ENCODE measurements at places on chromosomes 2 and 18.

- DNase-seq = no peak
These were observed 103.1 kb downstream of the SNTG2 start for GRCh38 chr2:1053786-1054185.

- no peak for DNase-seq
These were observed 17.4 kb downstream of the RUFY4 start for GRCh38 chr2:218086478-218086877.

DNA sequence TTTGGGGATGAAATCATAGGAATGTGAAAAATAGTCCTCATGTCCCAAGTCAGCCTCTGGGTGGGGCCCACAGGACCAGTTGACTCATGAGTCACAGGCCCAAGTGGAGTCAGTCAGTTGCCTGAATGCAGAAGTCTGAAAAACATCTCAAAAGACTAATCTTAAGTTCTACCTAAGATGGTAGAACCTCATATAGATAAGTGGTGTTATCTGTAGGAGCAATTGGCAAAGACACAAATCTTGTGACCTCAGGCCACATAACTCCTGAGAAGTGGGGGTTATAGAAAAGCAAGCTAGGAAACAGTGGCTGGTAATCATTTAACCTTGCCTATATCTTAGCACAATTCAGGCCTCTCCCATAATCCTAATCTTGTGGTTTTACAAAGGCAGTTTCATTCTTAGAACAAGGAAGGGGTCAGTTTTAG, 257.1 kb upstream of the SPOPL start:
- no peak for DNase-seq

GRCh38 chr18:56109757-56110156, 521.8 kb upstream of the TCF4 start:
- DNase-seq = no peak

DNA sequence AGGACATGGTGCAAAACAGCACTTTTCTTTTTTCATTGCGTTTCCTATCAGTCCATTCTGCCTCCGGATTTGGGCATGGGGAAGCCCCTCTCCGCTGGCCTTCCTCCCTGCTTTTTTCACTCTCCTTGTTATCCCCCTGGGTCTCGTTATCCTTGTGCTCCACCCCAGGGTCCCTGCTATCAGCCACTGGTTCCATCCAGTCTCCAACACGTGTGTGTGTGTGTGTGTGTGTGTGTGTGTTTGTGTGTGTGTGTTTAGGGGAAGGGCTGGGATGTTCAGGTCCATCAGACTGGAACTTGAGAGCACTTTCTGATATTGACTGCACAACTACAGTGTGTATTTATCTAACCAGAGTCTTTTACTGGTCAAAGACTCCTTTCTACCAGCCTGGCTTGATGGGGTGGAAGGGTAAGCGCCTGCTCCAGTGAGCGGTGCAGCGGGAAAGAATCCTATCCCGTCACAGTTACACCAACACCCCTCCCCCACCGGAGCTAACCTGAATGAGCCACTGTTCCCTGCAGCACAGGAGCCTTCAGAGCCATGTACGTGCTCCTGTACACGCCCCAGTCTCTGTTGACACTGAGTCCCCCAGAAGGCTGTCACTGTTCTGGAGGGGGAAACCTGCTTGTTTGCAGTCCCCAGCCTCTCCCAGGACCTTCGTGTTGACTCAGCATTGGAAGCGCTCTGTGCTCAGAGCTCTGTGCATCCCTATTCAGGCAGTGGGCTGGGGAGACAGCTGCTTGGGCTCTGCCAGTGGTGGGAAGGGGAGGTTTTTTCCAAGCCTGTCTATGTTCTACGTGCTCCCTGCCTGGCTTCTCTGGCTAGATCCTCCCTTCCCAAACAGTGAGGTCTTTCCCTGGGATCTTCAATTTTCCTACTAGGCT, 4.6 kb downstream of the INHA start:
- DNase-seq = no peak

GRCh38 chr2:180705122-180705521, 275.3 kb upstream of the UBE2E3 start:
- DNase-seq = no peak

- no peak for DNase-seq
These were observed 208.2 kb upstream of the EPHA4 start for GRCh38 chr2:221780281-221780688.

GRCh38 chr2:9975328-9975727, 23.8 kb downstream of the GRHL1 start:
- DNase-seq = no peak

GRCh38 chr18:30596635-30597034, 445.9 kb downstream of the DSC3 start:
- DNase-seq = no peak

- DNase-seq = no peak
These were observed 596.2 kb downstream of the ARHGAP15 start for GRCh38 chr2:143725400-143725799.

DNA sequence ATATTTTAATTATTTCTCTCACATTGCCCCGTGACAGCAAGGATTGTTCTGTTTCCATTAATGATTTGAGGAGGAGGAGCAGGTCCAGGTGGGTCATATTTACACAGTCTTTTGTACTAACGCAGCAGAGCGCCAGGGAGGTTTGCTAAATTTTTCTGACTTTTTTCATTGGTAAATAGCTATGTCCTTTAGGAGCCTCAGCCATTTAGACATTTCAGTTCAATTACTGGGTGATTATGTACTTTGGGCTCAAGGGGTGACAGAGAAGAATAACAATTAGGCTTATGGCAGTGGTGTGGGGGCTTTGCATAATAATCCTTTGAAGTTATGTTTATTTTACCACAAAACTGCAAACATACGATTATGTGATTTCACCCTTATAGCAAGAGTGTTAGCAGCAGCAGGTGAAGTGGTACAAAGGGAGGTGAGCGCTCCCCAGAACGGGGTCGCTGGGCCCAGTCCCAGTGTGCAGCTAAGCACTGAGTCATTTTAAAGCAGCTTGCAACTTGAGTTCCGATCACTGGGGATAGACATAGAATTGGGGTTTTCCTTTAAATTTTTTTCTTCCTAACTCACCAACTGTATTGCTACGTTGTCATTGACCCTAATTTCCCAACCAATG, 80.3 kb downstream of the TSHZ1 start:
- DNase-seq = no peak

DNA sequence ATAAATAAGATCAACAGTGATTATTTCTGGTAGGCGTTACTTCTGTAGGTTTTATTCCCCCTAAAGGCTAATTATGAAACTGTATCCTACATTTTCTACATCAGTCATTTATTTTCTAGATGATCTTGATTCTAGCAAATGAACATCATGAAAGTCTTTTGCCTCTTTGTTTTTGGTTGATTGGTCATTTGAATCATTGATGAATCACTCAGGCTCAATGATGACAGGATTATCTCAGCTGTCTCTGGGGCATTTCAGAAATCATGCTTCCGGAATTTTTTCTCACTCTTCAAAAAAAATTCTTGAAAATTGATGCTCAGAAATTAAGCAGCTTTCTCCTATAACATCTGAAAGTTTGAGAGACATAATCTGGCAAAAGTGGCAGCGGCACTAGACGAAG, 298.9 kb upstream of the TCF4 start:
- no peak for DNase-seq

- DNase-seq = no peak
These were observed 56.3 kb upstream of the CHAC2 start for GRCh38 chr2:53711271-53711780.

DNA sequence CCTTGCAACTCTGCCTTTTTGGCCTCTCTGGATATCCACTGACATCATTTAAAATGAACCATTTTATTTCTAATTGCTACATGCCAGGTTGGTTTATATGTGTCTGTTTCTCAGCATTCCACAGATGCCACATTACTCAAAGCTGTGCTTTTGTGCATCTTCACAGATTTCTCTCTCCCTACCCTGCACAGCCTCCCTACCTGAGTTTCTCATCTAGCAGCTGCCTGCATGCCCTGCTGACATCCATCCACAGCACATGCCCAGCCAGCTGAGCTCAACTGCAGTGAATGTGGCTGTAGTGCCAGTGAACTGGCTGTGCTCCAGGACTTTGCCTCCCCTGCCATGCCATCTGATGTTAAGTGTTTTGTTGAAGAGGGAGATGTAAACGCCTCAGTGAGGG, 44.5 kb downstream of the PKP4 start:
- no peak for DNase-seq

DNA sequence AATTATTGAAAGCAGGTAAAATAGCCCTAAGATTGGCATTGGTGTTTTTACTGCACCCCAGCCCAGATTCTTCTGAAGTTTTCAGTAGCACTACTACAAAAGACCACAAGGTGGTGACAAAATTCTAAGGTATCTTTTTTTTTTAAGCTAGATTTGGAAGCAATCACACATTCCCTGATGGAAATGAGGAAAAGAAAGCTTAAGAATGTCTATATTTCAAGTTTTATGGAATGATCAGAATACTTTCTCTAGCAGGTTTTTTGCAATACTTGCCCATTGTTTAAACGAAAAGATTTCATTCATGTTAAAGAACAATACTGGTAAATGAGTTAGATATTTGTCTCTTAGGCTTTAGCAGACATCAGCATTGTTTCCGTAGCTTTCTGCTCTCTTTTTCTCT, 32.1 kb upstream of the ZNF638 start:
- DNase-seq = no peak

DNA sequence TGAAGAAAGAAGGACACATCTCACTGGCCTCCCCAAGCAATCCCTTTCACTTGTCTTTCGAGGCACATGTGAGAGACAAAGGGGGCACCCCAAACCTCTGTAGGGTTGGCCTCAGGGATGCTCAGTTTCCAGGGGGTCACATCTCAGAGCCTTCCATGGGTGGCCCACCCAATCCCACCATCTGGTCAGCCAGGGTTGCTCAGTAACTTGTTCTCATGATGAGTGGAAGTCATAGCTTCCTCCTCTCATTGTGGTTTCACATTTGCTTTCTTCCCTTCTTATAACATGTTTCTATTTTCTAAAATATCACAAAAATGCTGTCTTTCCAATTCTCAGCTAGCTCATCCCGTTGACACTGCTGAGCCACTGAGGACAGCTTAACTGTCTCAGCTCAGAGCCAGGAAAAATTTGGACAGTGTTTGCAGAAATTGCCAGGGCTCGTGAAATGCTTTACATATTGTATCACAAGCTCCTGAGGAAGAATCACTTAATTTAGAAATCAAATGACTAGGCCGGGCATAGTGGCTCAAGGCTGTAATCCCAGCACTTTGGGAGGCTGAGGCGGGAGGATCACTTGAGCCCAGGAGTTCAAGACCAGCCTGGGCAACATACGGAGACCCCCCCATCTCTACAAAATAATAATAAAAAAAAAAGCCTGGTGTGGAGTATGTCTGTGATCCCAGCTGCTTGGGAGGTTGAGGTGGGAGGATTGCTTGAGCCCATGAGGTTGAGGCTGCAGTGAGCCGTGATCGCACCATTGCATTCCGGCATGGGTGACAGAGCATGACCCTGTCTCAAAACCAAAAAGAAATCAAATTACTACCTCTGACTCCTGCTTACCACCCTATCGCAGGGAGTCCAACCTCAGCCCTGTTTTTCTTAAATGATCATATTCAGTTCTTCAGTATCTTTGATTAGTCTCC, 129.3 kb downstream of the PRKCE start:
- DNase-seq = no peak

GRCh38 chr2:196293751-196294515, 122.6 kb upstream of the STK17B start:
- DNase-seq = no peak

DNA sequence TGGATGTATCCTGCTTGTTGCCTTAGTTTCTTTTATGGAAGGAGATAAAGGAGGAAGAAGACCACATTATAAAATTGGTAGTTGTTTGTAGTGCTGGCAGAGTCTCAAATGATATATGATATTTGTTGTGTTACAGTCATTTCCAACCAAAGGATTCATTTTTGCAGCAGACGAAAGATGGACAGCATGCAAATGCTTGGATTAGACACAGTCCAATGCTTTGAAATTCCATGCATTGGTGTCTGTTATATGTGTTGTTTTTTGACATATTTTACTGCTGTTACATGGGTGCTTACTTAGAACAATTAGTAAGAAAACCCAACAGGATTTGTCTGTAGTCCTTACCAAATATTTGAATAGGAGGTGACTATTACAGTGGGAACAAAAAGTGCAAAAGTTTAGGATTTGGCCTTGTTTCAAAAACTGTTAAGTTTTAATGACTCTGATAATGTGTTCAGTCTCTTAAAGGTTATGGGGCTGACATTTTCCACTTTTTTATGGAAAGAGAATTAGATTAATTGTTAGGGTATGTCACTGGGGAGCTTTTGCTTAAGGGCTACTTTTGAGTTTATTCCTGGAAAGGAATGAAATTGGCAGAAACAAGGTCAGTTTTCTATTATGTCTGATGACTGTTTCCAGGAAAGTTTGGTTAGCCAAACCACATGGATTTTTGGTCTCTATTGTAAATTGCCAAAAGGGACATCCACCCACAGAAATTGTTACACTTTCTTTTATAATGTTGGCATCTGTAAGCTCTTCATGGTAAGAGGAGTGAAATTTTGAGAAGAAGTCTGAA, 229.4 kb upstream of the MMADHC start:
- DNase-seq = no peak

- DNase-seq = no peak
These were observed 112.1 kb downstream of the NFATC1 start for GRCh38 chr18:79507546-79508480.

DNA sequence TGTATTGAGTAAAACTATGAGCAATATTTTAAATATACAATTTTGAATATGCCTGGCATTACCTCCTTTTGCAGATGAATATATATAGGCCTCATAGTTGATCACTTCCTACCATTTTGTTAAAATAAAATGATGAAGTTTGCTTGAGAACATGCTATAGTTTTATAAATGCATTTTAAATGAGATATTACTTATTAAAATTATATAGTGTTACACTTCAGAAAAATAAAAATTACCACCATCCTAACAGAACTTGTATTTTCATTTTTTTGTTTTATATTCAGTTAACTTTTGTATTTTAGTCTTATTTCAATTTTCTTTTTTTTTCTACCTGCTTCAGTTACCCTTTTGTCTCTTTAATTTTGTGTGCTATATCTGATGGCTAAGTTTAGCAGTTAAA, 426.9 kb downstream of the PARD3B start:
- no peak for DNase-seq

DNA sequence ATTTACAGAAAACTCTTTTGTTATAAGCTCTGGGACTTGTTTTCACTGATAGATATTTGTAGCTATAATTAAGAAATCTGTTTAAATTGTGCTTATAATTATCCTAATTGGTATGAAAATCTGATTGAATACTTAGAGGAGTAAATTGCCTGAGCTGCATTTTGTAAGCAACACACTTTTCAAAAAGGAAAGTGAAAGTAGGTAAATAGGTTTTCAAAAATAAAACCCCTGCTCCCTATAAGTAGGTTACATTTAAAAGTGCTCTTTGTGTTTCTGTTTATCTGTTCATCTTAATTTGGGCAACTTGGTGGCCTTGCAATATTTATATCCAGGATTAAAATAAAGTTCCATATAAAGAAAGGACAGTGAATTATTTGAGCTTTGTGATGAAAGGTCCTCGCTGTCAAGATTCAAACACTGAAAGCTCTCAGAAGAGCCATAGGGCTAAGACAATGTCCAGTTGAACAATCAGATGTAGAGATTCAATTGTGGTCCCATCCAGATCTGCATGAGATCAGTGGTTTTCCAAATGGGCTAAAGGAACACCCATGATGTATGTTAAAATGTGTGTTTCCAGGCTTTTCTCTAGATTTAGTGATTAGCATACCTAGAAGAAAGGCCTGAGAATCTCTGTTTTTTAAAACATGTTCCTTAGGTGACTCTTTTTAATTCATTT, 371.6 kb downstream of the RPRM start:
- DNase-seq = no peak

GRCh38 chr18:44912740-44913478, 232.2 kb downstream of the SETBP1 start:
- no peak for DNase-seq

- no peak for DNase-seq
These were observed 232.6 kb downstream of the ATAD2B start for GRCh38 chr2:23694058-23695045.
